ENCODE measurements at places on chromosomes 7 and 10.

DNA sequence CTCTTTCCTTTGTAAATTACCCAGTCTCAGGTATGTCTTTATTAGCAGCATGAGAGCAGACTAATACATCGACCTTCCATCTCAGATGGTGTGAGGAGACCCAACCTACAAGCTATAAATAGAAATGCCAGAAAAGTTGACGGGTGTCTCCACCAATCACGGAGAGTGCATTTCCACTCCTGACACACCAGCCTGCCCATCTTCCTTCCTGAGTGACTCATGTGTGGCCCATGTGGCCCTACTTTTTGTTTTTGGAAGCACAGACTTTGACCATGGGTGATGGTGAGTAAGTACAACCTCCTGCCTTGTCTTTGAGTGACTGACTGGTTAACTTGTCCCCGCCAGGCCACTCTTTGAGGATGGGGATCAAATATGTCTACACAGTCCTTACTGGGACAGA, 147.0 kb downstream of the OAT start:
- DNase-seq: no peak

DNA sequence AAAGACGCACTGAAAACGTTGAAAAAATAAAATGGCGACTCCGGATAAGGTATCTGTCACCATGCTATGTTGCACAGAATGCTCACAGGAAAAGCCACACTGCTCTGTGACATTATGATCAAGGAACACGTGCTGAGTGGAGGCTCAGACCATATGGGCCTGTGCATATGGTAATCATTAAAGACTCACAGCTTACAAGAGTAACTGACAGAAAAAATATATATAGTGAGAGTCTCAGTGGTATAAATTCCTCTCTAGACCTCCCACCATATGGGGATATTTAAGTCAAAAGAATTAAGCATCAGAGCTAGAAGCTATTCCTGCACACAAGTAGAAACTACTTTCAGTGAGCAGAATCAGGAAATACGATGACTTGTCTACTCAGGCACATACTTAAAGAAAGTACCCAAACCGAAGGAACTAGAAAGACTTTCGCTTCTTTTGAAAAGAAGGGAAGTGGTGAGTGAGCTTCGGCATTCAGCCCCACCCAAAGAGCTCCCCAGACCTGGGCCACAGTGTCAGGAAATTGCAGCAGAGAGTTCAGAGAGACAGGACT, 65.1 kb upstream of the MPP7 start:
- peak; percentile 67 for DNase-seq

GRCh38 chr7:94240902-94241301, 153.8 kb upstream of the COL1A2 start:
- no peak for DNase-seq

DNA sequence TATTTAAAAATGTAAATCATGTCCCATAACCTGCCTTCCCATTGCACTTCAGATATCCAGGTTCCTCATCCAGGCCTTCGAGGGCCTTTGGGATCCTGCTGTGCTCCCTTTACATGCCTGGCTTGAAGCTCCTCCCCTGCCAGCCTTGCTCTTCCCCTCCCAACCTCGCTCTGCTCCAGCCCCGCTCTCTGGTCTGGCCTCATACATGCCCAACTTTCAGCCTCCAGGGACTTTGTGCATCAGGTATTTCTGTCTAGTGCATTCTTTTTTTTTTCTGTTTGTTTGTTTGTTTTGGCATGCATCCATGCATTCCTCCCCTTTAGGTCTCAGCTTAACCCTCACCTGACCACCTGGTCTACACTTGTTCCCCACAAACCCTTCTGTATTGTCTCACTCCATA, 160.3 kb downstream of the SNX10 start:
- no peak for DNase-seq

DNA sequence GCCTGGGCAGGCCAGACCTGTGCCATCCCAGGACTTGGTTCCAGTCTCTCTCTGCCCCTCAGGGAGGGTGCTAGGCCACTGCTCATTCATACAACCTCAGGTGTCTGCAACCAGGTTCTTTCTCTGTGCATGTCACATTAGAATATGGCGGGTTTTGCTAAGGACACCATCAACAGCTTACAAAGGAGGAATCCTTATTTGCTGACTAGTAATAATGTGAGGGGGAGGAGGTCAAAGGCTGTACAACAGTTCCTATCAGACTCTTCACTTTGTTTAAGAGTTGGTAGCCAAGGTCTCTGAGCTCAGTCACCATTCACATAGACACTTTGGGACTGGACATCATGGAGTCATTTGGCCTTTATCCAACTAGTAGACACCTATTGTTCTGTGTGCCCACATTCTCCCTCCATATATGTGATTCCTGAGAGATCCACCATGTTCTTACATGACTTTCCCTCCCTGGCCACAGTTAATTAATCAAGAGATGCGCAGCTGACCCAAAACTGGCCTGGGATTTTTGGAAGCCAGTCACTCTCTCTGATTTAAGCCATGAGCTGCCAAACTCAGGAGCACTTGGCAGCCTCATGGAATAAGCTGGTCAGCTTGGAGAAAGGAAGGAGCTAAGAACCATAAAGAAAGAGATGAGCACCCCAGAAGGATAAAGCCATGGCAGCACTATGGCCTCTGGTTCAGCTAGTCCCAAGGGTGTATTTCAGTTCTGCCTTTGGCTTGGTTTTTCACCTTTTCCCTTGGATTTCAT, 51.2 kb downstream of the DPCD start:
- DNase-seq: no peak

Measured in activated CD4-positive, alpha-beta T cell treated with anti-CD3 and anti-CD28 coated beads for 48 hours (primary cell).